NCI-H510A (cell line): ENCODE measurements at places on chromosomes 11 and 22.

- DNase-seq: no peak
Measured at GRCh38 chr11:14954581-14954980, 17.6 kb downstream of the CALCA start.

DNA sequence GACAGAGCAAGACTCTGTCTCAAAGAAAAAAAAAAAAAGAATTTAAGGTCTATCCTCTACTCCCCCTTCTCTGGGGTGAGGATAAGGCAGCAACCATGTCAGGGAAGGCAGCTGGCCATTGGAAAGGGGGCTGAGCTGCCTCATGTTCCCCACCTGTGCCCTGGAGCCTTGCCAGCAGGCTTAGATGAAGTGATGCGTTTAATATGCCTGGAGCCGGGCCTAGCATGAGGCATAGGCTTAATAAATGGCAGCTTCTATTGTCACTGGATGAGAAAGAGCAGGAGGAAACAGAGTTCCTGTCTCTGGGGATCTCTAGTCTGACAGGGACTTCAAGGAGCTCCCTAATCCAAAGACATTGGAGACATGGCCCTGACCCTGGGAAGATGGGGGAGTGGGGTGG lies 3.2 kb upstream of the KCNE3 start:
- no peak for DNase-seq

DNA sequence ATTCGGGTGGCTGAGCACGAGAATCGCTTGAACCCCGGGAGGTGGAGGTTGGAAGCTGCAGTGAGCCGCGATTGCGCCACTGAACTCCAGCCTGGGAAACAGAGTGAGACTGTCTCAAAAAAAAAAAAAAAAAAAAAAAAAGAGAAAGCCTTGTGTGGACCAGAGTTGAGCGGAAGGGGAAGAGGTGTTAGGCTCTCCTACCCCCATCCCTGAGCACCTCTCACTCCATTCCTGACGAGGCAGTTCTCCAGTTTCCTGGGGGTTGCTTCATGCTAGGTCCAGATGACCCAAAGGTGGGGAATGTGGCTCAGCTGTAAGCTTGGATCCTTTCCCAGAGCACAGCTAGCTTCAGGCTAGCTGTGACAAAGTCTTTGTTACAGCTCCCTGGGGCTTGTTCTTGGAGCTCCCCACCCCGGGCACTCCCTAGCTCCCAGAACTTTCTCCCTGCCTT lies 8.8 kb upstream of the DNAL4 start:
- no peak for DNase-seq

GRCh38 chr11:20303391-20303965 lies 60.0 kb upstream of the HTATIP2 start:
- no peak for DNase-seq

DNA sequence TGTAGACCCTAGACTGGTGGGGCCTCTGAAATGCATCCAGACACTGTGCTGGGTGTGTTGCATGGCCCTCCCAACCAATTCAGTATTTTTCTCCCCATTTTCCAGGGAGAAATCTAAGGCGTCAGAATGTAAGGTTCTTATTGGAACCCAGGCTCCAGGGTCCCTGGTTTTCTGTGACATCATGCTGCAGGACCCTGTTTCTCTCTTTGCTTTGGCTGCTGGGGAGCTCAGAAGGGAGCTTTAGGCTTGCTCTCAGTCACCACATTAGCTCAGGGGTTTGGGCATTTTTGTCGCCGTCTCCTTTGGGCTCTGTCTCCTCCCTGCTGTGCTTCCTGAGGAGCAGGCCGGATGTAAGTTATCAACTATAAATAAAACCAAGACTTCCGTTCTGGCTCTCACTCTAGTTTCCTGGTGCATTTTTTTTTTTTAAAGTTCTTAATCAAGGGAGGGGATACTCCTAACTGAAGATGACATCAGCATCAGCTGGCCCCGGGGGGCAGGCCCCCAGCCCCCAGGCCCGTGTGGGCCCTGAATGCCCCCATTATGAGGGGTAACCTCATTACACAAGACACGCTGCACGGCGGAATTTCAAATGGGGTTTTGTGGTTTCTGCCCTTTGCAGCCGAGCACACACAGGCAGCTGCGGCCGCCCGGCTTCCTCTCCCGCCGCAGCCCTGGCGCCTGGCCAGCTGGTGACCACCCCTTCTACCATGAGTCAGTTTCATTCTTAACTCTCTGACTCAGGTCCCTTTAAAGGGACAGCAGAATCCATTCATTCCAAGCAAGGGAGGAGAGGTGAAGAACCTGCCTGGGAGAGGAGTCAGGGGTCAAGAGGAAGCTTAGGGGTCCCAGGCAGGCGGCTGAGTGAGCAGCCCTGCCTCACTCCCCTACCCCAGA lies 3.2 kb downstream of the MYEOV start:
- peak; percentile 18 for DNase-seq

DNA sequence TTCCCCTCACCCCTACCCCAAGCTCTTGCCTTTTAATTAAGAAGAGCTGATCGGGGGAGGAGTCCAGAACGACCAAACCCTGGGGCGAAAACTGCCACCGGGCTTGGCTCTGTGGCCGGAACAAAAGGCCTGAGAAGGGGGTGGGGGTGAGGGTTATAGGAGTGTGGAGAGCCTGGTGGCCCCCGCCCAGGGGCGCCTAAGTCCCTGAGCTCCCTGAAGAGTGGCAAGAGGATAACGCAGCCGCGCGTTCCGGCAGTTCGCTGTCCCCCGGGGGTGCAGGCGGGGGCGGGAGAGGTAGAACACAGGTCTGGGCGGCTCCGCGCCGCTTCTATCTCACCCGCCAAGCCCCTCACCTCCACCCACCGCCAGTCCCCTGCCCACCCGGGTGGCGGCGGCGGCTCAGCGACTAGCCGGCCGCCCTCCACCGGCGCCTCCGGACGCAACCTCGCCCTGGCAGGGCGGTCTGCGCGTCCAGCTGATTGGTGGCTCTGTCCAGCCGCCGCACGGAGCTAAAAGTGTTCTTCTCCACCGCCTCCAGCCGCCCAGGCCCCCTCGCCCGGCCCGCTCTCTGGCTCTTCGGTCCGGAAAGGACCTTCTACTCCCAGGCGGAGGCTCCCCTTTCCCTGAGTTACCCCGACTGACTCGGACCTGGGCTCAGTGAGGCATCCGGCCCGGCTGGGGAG lies 18.7 kb upstream of the BDNF start:
- no peak for DNase-seq

DNA sequence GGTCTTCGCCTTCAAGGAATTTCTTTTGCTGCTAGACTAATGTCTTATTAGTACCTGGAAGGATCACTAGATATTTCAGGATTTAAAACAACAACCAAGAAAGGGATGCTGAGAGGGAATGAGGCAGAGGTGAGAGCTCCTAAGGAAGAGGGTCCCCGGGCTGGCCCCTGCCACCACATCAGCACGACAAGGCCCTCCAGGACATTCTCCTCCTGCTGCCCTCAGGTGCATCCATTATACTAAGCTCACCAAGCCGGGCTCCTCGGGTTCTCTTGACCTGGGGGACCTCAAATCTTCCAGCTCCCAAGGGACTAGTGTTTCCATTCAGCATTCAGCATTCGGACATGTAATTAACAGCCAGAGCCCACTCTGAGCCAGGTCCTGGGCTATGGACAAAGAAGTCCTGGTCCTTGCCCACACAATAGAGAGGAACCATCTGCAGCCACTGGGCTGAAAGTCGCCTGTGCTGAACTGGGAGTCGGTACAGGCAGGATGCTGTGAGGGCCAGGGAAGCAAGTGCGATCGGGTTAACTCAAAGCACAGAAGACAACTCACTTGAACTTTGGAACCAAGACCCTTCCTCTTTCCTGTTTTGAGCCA lies 29.4 kb upstream of the OAF start:
- no peak for DNase-seq

DNA sequence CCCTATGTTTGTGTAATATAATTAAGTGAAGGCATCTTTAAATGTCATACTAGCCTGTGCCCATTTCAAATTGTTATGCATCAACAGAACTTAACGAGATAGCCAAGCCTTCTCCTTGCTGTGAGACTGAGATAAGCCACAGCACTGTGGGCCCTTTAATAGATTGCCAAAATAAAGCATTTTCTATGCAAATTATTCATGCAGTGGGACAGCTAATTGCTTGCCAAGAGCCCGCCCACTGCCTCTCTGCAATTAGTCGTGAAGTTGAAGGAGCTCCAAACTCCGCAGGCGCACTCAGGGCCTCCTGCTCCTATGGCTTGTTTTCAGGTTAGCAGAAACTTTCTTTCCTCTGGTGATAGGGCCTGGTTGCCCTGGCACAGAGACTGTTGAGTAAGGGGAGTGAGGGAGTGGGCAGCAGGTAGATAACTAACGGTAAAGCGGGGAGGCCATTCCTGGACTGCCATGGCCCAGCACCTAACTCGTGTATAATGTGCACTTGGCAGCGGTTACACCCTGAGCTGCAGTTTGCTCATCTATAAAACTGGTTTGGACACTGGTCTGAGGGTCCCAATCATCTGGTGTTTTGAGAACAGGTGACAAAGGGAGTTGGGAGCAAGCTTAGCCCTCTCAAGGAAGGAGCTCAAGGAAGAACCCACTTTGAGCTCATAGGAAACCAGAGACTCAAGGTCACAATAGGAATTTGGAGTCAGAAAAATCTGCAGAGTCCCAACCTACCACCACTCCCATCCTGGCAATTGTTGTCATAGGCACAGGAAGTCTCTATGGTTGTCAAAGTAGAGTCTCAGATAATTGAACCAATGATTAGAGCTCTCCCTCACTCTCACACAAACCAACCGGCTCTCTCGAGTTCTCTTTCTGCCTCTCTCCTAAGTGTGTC lies 33.9 kb upstream of the RIC3 start:
- no peak for DNase-seq

DNA sequence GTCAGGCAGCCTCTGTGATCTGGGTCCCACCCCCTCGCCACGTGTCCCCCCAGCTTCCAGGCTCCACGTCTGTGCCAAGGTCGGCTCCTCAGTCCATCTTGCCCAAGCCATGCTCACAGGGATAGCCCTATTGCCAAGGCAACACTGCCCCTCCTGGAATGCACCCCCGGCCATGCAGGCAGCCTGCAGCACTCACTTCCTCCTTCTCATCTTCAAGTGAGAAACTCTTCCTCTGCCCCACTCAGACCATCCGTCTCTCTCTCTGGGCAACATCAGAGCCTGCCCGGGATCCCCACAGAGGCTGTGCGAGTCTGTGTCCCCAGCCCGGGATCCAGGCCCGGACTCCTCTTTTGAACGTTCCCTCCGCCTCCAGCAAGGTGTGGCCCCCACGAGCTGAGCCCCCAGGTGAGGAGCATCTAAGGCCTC lies 852.3 kb downstream of the BRD1 start:
- DNase-seq: no peak

DNA sequence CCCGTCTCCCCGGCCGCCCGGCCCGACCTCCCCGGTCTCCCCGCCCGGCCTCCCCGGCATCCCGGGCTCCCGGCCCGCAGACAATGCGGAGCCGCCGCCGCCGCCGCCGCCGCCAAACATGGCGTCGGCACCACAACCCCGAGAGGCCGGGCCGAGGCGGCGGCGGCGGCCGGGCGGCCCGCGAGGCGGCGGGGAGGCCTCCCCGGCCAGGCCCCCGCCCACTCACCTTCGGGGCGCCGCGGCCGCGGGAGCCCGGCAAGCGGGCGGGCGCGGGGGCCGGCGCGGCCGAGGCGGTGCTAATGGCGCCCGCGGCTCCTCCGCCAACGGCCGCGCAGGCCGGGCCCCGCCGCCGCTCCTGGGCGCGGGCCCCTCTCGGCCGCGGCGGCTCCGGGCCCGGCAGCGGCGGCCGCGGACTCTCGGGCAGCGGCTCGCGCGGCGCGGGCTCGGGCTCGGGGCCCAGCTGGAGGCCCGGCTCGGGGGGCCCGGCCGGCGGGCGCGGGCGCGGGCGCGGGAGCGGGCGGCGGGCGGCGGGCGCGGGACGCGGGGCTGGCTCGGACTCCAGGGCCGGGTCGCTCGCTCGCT lies 311 bp downstream of the BRD1 start:
- DNase-seq: no peak

DNA sequence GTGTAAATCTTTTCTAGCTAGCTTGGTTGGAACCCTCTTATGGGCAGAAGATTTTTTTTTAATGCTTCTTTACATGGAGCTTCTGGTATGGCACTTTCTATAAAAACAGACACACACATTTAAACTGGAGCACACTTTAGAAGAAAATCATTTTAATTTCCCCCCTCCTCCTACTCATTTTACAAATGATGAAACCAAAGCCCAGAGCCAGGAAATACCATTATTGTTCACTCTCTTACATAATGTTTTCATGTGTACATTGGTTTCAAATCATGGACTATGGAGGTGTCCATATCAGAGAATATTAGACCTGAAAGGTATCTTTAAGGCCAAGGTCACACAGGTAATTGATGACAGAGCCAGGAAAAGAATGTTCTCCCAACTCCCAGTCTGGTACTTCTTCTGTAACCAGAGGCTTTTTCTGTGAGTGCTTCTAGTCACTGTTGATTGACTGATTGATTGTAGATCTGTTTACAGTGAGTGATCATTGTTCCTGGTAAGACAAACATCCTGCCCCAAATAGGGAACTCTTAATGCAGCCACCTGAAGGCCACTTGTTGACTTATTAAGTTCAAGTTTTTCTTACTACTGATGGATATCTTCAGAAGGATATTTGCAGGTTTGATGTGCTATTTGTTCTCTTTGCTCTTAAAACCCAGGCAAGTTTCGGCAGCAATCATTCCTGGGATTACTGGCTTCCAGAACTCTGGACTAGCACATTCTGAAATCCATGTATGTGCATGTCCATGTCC lies 26.8 kb upstream of the ME3 start:
- DNase-seq: no peak

- no peak for DNase-seq
Measured at GRCh38 chr11:9219115-9219514, 46.0 kb downstream of the DENND5A start.

- no peak for DNase-seq
Measured at GRCh38 chr22:37566329-37566837, 6.1 kb downstream of the CDC42EP1 start.
